PC-3 (cell line): ENCODE measurements at places on chromosomes 2 and 18. TPM values are rescaled to one million over a fixed set of nuclear protein-coding genes. Genes with fewer than 3 reads are reported as not detected.

SNED1 gene
- total RNA-seq = 0.40 and 0.66 TPM in 2 replicates

KATNAL2 gene
- total RNA-seq = 2.0 and 6.6 TPM in 2 replicates

CCDC178 gene
- total RNA-seq = not detected in 2 replicates

TSPYL6 gene
- not detected in 2 replicates for total RNA-seq

GRCh38 chr2:45242161-45242741, 233.0 kb upstream of the SIX2 start:
- no peak for DNase-seq

DNA sequence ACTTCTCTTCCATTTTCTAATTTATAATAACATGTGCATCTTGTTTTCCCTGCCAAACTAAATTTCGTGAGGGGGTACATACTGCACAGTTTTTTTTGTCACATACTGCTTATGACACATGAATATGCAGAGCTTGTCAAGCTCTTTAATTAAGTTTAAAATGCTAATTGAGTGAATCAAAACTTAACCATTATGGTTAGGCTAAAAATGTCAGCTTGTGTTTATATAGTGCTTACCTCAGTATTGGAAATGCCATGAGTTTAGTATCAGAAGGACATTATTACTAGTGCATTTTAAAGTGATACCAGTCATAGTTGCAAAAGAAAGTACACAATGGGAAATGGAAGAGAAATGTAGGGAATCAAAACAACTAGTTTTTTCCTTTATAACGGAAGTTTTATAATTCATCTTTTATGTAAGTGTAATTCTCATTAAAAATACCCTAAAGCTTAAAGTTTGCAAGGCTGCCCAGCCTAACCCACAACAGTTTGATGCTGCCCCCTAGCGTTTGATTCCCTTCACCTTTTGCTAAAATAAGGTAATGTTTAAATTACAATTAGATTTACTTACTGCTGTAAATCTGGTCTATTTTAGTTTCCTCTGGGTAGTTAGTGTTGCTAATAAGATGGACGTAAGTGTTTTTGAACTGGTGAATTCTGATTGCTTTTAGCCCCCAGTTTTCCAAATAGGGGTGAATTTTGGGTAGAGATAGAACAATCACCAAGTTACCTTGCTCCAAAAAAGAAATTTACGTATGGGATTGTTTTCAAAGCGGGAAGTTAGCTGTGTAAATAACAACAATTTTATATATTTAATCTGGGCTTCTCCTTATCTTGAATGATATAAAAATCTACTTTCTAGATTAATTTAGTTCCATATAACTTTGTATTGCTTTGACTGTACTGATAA, 3.2 kb downstream of the SLC39A10 start:
- peak; percentile 85 for DNase-seq

- no peak for DNase-seq
Measured at GRCh38 chr2:96386470-96386869, 50.9 kb downstream of the NCAPH start.

- peak; percentile 52 for DNase-seq
Measured at GRCh38 chr2:37985333-37985732, 60.2 kb downstream of the RMDN2 start.

DNA sequence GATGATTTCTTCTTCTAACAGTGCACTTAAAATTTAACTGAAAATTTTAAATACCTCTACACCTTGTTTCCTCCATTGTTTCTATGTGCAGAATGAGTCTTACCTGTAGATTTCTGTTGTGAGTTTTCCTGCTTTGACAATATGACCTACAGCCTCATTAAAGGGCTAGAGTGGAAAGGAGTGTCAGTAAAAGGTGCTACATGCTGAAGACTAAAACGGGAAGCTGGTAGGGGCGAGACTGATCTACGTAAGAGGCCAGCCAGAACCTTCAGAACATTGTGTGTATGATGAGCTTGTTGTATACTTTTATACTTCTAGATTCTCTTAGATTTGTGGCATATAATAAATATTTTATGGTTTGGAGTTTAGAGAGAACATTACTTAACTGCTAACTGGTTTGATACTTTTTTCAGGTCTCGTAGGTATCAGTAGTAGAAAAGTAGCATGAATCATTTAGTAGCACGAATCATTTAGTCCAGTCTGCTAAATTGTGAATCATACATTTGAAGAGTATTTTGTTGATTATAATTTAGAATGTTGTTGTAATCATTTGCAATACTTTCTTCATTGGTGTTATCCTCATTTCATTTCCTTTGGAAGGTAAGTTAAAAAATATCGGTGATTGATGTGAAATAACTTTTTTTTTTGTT, 14.3 kb downstream of the INSIG2 start:
- peak; percentile 19 for DNase-seq

DNA sequence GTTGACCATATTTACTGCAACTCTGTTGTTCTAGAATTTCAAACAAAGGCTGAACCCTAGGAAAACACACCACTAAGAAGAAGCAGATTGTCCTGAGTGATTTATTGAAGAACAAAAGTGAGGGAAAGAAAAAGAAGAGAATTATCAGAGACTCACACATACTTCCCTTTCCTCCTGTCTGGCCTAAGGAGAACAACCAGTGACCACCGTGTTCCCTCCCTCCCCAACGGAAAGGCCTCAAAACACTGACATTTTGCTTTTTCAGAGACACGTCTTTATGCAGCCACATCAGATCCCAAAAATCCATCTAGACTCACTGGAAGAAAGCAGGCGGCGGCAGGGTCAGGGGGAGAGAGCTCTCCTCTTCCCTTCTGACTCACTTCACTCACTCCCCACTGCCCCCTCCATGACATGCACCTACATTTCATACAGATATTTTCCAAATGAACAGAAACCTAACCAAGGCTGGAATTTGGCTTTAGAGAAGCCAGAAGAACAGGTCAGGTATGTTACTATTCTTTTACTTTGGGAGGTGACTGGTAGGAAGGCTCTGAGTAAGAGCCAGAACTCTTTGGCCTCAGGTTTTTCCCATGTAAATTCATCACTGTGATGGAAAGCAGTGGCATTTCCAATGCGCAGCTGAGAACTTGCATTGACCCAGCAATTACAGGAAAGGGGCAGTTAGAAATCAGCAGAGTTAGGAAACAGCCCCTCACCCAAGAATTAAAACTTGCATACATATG, 169.9 kb downstream of the BCL11A start:
- peak; percentile 16 for DNase-seq

GRCh38 chr2:131045286-131046027, 47.8 kb downstream of the FAM168B start:
- DNase-seq = no peak

- DNase-seq = peak; percentile 35
Measured at GRCh38 chr2:86293612-86294011, 43.8 kb downstream of the REEP1 start.

GRCh38 chr2:101520246-101520645, 45.3 kb upstream of the RFX8 start:
- DNase-seq = peak; percentile 90

DNA sequence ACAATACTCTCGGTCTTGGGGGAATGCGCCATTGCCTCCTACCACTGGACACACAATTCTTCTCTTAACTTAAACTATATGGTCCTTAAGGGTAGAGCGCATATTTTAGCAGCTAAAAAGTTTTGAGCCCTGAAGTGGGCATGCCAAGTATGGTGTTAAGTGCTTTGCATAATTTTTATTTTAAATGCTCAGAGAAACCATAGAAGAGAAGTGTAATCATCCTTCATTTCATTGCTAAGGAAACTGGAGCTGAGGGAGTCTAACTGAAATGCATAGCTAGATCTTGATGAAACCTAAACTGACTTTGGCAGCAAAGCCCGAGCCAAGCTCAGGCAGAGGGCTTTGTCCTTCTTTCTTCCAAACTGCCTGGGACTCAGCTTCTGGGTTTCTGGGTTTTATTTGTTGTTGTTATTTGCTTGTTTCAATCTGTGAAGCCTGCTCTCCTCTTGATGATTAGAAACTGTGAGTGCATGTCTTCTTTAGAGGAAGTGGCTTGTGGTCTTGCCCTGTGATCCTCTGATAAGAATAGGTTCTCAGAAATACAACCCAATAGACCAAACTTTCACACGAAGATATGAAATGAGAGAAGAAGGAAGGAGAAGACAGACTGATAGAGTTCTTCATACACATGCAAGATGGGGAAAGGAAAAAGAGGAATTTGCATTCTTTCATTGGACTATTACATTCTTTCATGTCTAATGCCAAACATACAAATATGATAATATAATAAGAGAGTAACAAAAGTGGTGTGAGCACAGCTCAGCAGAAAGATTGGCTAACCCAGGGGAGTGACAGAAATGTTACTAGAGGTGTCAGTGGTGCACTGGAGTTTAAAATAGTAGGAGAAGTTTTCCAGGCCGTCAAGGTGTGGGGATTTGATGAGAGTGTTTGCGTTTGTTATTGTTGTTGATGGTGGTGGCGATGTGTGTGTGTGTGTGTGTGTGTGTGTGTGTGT, 7.5 kb upstream of the RNF144A start:
- no peak for DNase-seq

DNA sequence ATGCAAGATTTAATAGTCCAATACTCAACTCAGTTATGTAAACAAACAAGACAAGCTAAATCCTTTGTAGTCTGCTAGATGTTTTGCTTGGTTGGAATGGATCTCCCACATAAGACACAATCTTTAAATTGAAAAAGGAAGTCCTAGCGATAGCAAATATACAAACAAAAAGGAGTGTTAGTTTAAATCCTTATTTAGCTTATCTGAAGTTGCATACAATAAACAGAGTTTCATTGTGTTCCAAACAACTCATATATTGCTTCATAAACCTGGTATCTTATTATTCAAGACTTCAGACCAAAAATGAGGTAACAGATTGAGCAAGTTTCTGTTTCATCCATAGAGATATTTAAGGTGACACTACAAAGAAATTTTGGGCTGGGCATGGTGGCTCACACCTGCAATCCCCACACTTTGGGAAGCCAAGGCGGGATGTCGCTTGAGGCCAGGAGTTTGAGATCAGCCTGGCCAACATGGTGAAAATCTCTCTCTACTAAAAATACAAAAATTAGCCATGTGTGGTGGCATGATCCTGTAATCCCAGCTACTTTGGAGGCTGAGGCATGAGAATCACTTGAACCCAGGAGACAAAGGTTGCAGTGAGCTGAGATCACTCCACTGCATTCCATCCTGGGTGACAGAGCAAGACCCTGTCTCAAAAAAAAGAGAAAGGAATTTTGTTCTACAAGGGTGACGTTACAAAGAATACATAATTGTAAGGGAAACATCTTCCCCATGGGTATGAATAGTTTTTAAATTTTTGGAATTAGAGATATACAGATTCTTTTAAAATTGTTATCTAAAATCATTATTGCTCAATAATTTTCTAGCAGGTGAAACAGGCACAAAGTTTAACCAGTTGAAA, 150.5 kb upstream of the L3MBTL4 start:
- no peak for DNase-seq

GRCh38 chr2:171583566-171583965, 61.3 kb downstream of the CYBRD1 start:
- no peak for DNase-seq

DNA sequence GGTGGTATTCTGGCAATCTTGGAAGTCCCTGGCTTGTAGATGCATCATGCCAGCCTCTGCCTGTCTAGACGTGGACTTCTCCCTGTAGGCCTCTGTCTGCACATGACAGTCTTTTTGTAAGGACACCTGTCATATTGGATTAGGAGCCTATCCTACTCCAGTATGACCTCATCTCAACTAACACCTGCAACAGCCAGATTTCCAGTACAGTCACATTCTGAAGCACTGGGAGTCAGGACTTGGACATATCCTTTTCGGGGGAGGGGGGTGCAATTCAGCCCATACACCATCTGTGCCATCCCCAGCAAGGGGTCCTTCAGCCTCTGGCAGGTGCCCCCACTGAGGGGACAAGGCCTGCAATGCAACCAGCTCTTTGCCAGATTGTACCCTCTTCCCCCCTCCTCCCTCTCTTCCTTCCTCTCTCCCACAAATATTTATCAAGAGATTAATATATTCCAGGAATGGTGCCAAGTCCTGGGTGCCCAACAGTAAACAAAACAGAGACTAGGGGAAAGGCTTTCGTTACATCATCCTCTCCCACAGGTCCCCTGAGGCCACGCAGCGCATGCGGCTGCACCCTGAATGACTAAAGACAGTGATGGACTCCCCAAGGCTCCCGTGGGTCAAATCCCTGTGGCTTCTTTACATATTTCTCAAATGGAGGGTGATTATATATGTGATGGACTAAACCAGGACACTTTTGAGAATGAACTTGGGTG, 20.5 kb upstream of the MYCN start:
- DNase-seq = peak; percentile 14

FSIP2 gene
- total RNA-seq = 2.0 and 2.5 TPM in 2 replicates

GRCh38 chr2:113126845-113127645, at the start of gene IL1RN:
TSS of gene IL1RN (plus strand) at chr2:113127598. CDS start at chr2:113127625, 27 bp downstream.
- no peak for DNase-seq

GRCh38 chr2:25316101-25316500, 25.6 kb downstream of the DNMT3A start:
- no peak for DNase-seq

DSG1 gene
- not detected in 2 replicates for total RNA-seq

- no peak for DNase-seq
Measured at GRCh38 chr2:159902722-159903121, 104.7 kb upstream of the CD302 start.

DNA sequence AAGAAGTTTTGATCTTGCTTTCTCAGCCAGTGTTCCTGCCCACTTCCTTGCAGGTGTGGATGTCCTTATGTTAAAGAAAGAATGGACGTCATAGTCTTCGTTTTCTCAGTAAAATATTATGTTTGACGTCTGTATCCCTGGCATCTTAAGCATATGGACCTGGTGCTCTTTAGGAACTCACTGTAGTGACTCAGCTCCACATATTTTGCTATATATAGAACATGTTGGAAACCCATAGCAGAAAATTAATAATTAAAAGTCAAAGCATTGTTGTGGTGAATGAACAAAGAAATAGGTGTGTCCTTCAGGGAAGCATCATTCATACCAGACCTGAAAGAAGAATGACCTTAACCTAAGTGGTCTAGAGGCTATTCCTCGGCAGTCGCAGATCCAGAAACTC, 196.1 kb downstream of the MCFD2 start:
- peak; percentile 31 for DNase-seq

STEAP3 gene
- 24.6 and 27.3 TPM in 2 replicates for total RNA-seq

- peak; percentile 41 for DNase-seq
Measured at GRCh38 chr2:10141736-10142639, 19.4 kb downstream of the RRM2 start.

DNA sequence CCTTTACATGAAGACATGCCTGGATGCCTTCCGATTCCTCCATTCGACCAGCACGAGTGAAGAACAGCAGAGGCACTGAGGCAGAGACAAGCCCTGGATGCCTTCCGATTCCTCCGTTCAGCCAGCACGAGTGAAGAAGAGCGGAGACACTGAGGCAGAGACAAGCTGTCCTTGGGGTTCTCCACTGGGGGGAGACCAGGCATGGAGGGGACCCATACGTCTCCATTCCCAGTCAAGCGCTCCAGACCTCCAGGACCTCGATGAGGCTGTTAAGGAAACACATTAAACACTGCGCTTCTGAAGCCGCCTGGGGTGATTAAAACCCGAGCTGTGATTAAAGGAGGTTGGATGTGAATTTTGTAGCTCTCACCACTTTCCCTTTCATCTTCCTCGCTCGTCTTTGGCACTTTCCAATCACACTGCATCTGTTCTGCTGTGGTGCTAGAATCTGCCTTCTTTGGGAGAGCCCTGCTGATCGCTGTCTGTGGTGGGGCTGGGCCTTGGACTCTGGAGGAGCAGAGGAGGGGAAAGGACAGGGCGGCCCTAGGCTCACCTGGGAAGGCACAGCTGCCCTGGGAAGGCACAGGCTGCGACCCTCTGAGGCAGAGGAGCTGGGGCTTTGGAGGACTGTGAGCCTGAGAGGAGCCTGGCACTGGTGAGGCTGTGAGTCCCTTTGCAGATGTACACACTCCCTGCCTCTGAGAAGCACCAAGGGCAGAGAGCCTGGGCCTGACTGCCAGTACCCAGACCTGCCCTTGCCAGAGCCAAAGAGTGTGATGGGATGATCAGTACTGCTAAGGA, 463.1 kb upstream of the HS6ST1 start:
- no peak for DNase-seq
